ENCODE measurements at places on chromosomes 5 and 9.

DNA sequence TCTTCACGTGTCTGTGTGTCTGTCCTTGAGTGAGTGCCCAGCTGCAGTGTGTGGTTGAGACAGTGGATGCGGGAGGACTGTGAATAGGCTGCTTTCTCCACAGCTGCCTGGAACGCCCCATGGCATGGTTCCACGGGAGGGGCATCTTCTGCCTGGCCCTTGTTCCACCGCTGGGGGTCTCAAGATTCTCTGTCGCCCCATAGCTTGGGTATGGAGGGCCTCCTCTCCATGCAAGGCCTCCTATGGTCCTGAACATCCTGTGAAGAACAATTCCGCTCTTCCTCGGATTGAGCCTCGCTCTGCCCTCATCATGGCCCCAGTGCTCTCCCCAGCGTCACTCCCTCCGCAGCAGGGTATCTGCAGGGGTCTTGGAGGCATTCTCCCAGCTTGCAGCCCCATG, 36.1 kb downstream of the COL5A1 start:
- DNase-seq = peak; percentile 28

- no peak for DNase-seq
Observed at GRCh38 chr9:69674716-69675438, 2.7 kb upstream of the APBA1 start.

- no peak for DNase-seq
Observed at GRCh38 chr9:134833294-134833880, 47.2 kb upstream of the FCN2 start.

GRCh38 chr5:136200761-136201160, 7.8 kb upstream of the SMIM32 start:
- no peak for DNase-seq
